ENCODE measurements at places on chromosomes 3 and 15. TPM values are rescaled to one million over a fixed set of nuclear protein-coding genes. Genes with fewer than 3 reads are reported as not detected.
A peak's percentile ranks its signal among the peaks of the same experiment; 100 is the strongest.

GRCh38 chr3:35900079-35900478 lies 260.8 kb downstream of the ARPP21 start:
- no peak overlapping the region for H3K27ac ChIP-seq
- no peaks in the 10 kb centered on the region for H3K4me1 ChIP-seq
- H3K27me3 ChIP-seq = no peaks in the 10 kb centered on the region
- H3K4me3 ChIP-seq = no peak overlapping the region
- H3K36me3 ChIP-seq = no peaks in the 10 kb centered on the region
- no peak for DNase-seq

GRCh38 chr15:68027388-68027787 lies 26.7 kb upstream of the PIAS1 start:
- DNase-seq = no peak
- no peak overlapping the region for H3K27ac ChIP-seq
- H3K4me1 ChIP-seq = no peaks in the 10 kb centered on the region
- H3K36me3 ChIP-seq = no peaks in the 10 kb centered on the region
- H3K4me3 ChIP-seq = no peak overlapping the region

DNA sequence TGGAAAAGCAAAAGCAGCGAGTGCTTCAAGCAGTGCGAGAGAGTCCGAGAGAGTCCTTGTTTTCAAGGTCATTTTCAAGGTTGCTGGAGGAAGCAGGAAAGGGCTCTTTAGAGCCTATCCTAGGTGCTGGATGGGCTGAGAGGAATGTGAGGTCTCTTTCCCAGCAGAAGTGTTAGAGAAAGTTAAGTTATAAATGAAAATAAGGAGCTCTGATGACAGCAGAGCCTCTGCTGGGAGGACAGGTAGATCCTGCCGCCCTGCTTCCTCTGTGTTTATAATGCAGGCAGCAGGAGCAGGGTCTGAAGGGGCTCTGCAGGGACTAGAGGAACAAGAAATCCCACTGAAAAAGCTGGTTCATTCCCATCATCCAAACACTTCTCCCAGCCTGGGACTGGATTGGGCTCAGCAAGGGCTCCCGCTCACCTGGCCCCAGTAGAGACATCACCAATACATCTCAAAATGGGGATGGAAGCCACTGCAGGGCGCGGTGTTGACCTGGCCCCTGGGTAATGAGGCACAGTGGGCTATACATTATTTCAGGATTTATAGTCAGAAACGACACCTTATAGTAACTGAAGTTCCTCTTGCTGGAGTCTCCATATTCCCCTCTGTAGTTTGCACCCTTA lies 41.5 kb upstream of the RAB6B start:
- H3K4me1 ChIP-seq = no peaks in the 10 kb centered on the region

DNA sequence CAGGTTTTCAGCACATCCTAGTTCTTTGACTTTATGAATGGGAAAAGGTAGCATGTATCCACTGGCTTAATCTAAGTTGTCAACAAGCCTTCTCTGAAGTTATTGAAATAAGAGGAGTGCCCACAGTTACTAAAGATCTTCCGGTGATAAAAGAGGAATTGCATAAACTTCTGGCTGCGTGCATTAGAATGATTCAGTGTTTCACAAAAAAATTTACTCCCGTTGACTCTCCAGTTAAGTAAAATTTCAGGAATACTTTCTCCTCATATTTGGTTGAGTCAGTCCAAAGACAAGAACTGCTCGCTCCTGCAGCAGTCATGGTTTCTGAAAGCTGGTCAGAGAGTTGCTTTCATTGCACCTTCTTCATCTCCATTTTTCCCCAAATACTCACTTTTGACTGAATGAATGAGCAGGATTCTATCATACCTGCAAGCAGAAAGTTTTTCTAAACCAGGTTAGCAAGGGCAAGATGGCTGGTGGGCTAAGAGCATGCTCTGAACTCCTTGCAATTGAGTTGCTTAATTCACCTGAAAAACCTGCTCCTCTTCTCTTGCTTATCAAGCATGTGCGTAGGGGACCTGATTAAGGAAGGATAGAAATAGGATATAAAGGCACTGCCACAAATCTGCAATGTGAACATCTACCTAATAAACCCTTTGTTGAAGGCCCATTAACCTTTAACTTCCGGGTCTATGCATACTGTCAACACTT lies 64.2 kb upstream of the TIMP4 start:
- H3K27ac ChIP-seq = no peak overlapping the region
- no peaks in the 10 kb centered on the region for H3K4me1 ChIP-seq
- H3K27me3 ChIP-seq = no peaks in the 10 kb centered on the region

- no peaks in the 10 kb centered on the region for H3K4me1 ChIP-seq
- no peak for DNase-seq
- no peak overlapping the region for H3K4me3 ChIP-seq
- H3K36me3 ChIP-seq = no peaks in the 10 kb centered on the region
- no peaks in the 10 kb centered on the region for H3K27me3 ChIP-seq
These were observed 32.7 kb downstream of the RBM6 start for GRCh38 chr3:49972656-49973055.

GRCh38 chr15:32682569-32682968 lies 35.2 kb upstream of the GREM1 start:
- no peak for DNase-seq
- H3K27me3 ChIP-seq = no peaks in the 10 kb centered on the region
- no peak overlapping the region for H3K4me3 ChIP-seq
- no peaks in the 10 kb centered on the region for H3K36me3 ChIP-seq
- H3K27ac ChIP-seq = no peak overlapping the region
- H3K4me1 ChIP-seq = no peaks in the 10 kb centered on the region

DNA sequence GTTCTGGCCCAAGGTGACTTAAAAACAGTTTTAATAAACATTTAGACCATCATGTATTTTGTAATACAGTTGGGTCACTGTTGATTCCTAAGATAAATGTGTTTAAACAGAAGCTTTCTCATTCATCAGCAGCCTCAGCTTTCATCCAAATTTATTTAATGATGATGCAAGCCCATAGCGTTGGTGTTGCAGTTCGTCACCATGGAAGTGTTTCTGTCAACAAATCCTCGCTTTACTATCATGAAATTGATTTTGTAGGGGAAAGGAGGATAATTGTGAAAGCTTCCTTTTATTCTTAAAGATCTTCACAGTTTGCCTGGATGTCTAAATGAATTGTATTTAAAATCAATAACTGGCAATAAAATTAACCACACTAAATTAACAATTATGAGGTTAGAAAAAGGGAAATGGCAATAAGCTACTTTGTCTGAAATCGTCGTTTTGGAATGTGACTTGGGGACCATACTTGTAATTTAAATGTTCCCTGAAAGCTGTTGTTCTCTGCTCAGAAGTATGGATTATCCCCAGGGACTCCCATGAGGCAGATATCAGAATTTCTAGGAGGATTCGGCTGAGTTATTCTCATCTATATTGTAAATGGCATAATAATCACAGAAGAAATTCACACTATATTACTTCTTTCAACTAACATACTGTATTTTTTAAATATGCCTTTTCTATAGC lies 29.0 kb downstream of the CMSS1 start:
- H3K27ac ChIP-seq = no peak overlapping the region
- H3K4me1 ChIP-seq = no peaks in the 10 kb centered on the region
- DNase-seq = no peak
- H3K36me3 ChIP-seq = no peaks in the 10 kb centered on the region

DNA sequence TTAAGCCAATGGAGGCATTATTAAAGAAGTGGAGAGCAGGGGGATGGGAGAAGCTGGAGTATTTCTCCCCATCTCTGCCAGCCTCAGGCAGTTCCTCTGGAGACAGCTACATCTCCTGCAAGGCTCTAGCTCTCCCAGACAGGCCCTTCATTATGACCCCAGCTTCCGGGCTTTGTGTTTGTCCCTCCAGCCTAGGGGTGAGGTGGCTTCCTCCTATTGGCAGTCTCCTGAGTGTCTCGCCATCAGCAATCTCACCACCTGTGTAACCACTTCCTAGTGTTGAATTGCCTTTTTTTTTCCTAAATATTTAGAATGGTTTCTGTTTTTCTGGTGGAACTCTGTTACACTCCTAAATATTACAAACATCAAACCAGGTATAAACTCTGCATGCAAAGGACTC lies 122.3 kb downstream of the FAM174B start:
- no peak overlapping the region for H3K4me3 ChIP-seq
- H3K36me3 ChIP-seq = no peaks in the 10 kb centered on the region
- no peaks in the 10 kb centered on the region for H3K27me3 ChIP-seq
- no peaks in the 10 kb centered on the region for H3K4me1 ChIP-seq

GRCh38 chr3:124800511-124801258 lies 70.4 kb downstream of the UMPS start:
- no peaks in the 10 kb centered on the region for H3K36me3 ChIP-seq
- peak overlapping the region; percentile 3 for H3K27ac ChIP-seq
- H3K27me3 ChIP-seq = no peaks in the 10 kb centered on the region
- no peaks in the 10 kb centered on the region for H3K4me1 ChIP-seq

DNA sequence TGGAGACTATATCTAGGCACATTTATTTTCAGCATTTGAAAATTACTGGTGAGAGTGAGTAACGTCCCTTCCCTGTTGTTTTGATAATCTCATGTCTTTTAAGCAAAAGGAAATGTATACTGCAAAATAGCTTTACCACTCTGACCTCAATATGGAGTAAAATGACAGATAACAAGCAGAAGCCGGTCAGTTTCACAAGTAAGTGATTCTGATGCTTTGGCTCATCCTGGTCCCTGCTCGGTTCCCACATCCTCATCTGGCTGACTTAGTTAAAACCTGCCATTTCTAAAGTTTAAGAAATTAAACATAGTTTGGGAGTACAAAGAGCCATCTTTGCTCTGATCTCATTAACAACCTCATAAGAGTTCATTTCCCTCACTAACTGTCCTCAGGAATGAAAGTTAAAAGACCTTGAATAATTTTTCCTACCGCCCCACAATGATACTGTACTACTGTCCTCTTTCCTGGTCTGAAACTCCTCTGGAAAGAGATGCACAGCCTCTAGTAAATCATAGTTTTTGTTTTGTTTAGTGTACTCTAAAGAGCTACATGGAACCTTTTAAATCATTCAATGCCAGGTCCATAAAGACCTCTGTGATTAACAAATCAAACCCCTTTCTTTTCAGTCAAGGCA lies 72.3 kb upstream of the ICE2 start:
- H3K36me3 ChIP-seq = no peaks in the 10 kb centered on the region
- H3K4me1 ChIP-seq = no peaks in the 10 kb centered on the region
- H3K27me3 ChIP-seq = no peaks in the 10 kb centered on the region
- no peak overlapping the region for H3K4me3 ChIP-seq
- DNase-seq = no peak

GRCh38 chr3:110618512-110619226 lies 452.9 kb upstream of the NECTIN3 start:
- DNase-seq = no peak
- H3K36me3 ChIP-seq = no peaks in the 10 kb centered on the region
- H3K27me3 ChIP-seq = no peaks in the 10 kb centered on the region
- no peak overlapping the region for H3K27ac ChIP-seq
- H3K4me1 ChIP-seq = no peaks in the 10 kb centered on the region

DPPA4 gene
- total RNA-seq = 9.3 TPM

DAZL gene
- not detected for total RNA-seq

IL17RB gene
- total RNA-seq = 14.3 TPM

TRH gene
- 0.97 TPM for total RNA-seq

NEK11 gene
- 7.4 TPM for total RNA-seq

All from prostate gland (tissue), 2 donors.